ENCODE measurements at places on chromosomes 3 and 15.

DNA sequence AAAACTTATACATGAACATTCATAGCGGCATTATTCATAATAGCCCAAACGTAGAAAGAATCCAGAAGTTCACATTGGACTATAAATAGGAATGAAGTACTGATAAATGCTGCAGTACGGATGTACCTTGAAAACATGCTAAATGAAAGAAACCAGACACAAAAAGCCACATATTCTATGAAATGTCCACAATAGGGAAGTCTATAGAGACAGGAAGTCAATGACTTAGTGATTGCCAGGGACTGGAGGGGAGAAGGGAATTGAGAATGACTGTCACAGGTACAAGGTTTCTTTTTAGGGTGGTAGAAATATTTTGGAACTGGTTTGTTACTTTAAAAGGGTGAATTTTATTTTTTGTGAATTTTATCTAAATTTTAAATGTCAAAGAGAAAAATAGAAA is 71.4 kb upstream of the SKOR1 start:
- no peak overlapping the region for H3K4me3 ChIP-seq
- DNase-seq = no peak
- no peaks in the 10 kb centered on the region for H3K36me3 ChIP-seq
- H3K4me1 ChIP-seq = peaks cover 2% of the 10 kb centered on the region
- no peak overlapping the region for H3K27ac ChIP-seq

DNA sequence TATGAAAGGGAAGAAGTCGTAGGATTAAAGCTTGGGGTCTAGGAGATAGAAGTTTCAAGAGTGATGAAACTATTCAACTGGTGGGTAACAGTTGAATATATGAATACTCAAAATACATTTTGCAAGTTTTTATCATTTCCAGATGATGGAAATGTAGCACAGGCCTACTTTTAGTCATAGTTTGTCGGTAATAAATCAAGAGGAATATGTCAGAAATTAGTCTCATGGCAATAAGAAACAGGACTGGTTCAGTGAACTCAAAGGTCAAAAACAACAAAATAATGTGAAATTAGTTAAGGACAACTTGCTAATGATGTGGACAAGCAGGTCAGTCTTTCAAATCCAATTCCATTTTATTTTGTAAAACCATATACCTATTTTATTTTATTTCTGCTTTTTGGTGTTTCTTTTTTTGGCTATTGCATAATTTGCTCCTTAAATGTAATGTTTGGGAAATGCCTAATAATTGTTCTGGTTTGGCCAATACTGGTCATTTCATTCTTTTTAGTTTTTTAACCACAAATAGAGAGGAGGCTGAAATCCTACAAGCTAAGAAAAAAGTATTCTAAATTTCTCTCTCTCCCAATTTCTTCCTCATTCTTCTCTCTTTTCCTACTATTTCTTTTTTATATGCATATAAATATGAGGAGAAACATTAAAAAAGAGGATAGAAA is 195.2 kb upstream of the ARHGEF26 start:
- no peak overlapping the region for H3K27ac ChIP-seq
- no peak overlapping the region for H3K4me3 ChIP-seq
- peaks cover 4% of the 10 kb centered on the region for H3K4me1 ChIP-seq
- H3K36me3 ChIP-seq = no peaks in the 10 kb centered on the region

DNA sequence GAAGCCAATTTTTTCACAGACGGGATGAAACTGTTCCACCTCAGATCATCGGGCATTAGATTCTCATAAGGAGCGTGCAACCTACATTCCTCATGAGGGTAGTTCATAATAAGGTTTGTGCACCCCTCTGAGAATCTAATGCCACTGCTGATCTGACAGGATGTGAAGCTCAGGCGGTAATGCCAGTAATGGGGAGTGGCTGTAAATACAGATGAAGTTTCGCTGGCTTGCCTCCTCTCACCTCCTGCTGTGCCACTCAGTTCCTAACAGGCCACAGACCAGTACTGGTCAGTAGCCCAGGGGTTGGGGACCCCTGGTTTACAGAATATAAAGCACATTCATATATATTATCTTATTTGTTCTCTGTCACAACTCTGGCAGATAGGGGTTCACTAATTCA is 2.1 kb upstream of the LIMD1 start:
- no peak overlapping the region for H3K4me3 ChIP-seq
- no peaks in the 10 kb centered on the region for H3K36me3 ChIP-seq
- H3K27me3 ChIP-seq = no peaks in the 10 kb centered on the region
- peak overlapping the region; percentile 17 for H3K27ac ChIP-seq

DNA sequence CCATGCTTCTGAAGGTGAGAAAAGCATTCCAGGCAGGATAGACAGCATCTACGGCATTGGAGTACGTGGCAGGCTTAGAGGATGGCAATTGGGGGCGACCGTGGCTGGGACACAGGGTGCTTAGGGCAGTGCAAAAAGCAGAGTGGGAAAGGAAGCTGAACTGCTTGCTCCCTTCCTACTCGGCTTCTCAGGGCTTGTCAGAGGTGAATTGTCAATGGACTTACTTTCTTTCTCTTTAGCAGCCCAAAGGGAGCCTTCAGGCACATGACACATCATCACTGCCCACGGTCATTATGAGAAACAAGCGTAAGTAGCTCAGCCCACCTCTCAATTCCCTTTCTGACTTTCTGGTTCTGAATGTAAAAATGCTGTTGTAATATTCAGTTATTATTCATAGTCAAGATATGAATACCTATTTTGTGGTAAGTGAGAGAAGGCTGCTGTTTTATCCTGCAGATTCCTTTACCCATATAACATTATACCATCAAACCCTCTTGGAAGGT is 84.3 kb downstream of the KLHL25 start:
- H3K27ac ChIP-seq = no peak overlapping the region
- H3K27me3 ChIP-seq = no peaks in the 10 kb centered on the region
- no peak overlapping the region for H3K4me3 ChIP-seq
- no peak for DNase-seq
- no peaks in the 10 kb centered on the region for H3K36me3 ChIP-seq

GRCh38 chr3:37852771-37853170 is 8.9 kb upstream of the CTDSPL start:
- no peak overlapping the region for H3K4me3 ChIP-seq
- H3K27ac ChIP-seq = no peak overlapping the region
- H3K27me3 ChIP-seq = no peaks in the 10 kb centered on the region
- no peak for DNase-seq
- H3K36me3 ChIP-seq = no peaks in the 10 kb centered on the region

DNA sequence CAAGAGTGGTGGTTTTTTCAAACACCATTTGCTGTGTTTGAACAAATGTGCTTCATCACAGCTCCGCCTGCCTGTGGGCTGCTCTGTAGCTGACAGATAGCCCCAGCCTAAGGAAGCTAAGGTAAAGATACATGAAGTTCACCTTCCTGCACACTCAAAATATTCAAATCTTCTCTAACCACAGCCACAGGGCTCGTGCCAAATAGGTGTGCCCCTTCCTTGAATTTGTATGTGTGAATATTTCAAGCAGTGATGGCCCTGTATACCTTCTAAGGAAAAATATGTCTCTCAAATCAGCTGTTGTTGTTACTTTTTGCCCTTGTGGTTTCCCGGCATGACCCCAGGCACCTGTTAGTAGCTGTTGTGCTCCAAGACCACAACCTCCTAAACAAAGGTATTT is 92.8 kb downstream of the CCNL1 start:
- no peak overlapping the region for H3K4me3 ChIP-seq
- no peak overlapping the region for H3K27ac ChIP-seq
- no peaks in the 10 kb centered on the region for H3K27me3 ChIP-seq
- no peak for DNase-seq
- no peaks in the 10 kb centered on the region for H3K36me3 ChIP-seq
- peaks cover 4% of the 10 kb centered on the region for H3K4me1 ChIP-seq

- H3K4me3 ChIP-seq = no peak overlapping the region
- no peaks in the 10 kb centered on the region for H3K36me3 ChIP-seq
- no peaks in the 10 kb centered on the region for H3K27me3 ChIP-seq
- DNase-seq = no peak
Observed at GRCh38 chr3:136283627-136284026, 33.5 kb downstream of the PCCB start.

DNA sequence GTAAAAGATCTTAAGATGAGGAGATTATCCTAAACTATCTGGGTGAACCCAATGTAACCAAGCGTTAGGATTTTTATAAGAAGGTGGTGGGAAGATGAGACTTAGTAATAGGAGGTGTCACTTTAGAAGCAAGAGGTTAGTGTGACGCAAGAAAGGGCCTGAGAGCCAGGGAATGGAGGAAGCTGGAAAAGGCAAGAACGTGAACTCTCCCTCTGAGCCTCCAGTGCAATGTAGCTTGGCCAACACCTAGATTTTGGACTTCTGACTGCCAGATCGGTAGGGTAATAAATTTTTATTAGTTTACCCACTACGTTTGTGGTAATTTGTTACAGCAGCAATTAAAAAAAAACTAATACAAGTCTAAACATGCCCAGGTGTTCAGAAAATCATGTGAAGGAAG is 20.8 kb upstream of the CNTN6 start:
- DNase-seq = no peak
- H3K27me3 ChIP-seq = no peaks in the 10 kb centered on the region
- H3K4me1 ChIP-seq = no peaks in the 10 kb centered on the region

DNA sequence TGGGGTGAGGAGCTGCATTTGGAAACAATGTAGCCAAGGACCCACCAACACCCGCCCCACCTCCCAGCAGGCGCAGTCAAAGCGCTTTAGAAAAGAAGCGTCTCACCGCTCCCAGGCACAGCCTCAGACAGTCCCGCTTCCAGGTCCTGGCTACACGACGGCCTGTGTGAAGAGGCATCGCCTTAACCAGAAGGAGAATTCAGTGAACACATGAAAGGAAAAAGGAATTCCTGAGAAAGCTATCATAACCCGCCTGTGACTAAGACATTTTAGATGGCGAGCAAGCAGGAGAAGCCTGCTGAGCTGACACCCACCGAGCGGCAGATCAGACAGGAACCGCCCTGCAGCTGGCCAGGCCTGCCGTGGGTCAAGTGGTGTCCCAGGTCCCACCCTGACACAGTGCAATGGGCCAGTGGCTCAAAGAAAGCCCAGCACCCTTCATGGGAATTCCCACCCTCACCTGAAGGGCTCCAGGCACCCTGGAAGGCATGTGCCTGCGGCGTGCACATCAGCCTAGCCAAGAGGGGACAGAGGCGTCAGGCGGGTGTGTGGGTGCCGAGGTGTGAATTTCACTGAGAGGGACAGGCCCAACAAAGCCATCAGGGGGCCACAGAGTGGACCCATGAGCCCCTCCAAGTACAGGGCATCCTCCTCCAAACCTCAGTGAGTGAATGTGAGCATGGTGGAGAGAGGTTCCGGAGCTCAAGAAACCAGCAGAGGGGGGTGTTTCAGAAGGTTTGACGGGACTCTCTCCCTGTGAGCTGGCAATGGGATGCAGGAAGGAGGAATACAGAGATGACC is 144.8 kb downstream of the NSMCE3 start:
- no peak overlapping the region for H3K4me3 ChIP-seq
- H3K27ac ChIP-seq = no peak overlapping the region
- H3K27me3 ChIP-seq = no peaks in the 10 kb centered on the region
- H3K36me3 ChIP-seq = no peaks in the 10 kb centered on the region

GRCh38 chr15:43440721-43441281 is 52.2 kb downstream of the TP53BP1 start:
- peaks cover 6% of the 10 kb centered on the region for H3K4me1 ChIP-seq
- H3K27ac ChIP-seq = peak overlapping the region; percentile 26
- H3K36me3 ChIP-seq = no peaks in the 10 kb centered on the region
- no peak overlapping the region for H3K4me3 ChIP-seq

- no peaks in the 10 kb centered on the region for H3K36me3 ChIP-seq
- H3K27me3 ChIP-seq = no peaks in the 10 kb centered on the region
- H3K4me3 ChIP-seq = no peak overlapping the region
- no peak for DNase-seq
- H3K4me1 ChIP-seq = no peaks in the 10 kb centered on the region
Observed at GRCh38 chr3:73228437-73228836, 167.0 kb downstream of the EBLN2 start.

GRCh38 chr3:127775398-127776109 is 46.8 kb downstream of the MGLL start:
- peaks cover 11% of the 10 kb centered on the region for H3K4me1 ChIP-seq
- H3K27ac ChIP-seq = peak overlapping the region; percentile 14
- DNase-seq = peak; percentile 77
- no peak overlapping the region for H3K4me3 ChIP-seq
- no peaks in the 10 kb centered on the region for H3K36me3 ChIP-seq

DNA sequence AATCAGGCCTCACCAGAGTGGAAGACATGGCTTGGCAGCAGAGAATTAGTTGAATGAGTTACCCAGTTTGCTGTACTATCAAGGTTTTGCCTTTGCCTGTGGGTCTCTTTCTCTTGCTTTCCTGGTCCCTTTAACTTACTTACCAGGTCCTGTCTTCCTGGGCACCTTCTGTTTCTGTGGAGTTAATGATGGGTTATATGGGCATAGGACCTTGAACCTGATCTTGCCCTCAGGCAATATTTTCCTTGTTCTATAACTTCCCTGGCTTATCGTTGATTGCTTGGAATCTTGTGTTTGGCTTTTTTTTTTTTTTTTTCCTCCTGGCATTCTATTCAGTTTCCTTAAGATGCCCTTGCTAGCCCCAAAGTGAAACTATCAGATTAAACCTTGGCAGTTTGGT is 106.8 kb downstream of the HHLA2 start:
- H3K27ac ChIP-seq = no peak overlapping the region
- H3K36me3 ChIP-seq = no peaks in the 10 kb centered on the region
- DNase-seq = no peak
- no peaks in the 10 kb centered on the region for H3K4me1 ChIP-seq
- no peak overlapping the region for H3K4me3 ChIP-seq

DNA sequence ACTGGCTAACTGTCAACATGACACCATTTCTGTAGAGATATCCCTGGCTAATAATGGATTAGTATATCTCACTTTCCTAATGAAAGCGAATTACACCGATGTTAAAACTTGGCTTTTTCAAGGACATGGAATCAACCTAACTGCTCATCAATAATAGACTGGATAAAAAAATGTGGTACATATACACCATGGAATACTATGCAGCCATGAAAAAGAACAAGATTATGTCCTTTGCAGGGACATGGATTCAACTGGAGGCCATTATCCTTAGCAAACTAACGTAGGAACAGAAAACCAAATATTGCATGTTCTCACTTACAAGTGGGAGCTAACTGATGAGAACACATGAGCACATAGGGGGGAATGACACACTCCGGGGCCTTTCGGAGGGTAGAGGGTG is 62.6 kb downstream of the ZIC1 start:
- H3K4me1 ChIP-seq = no peaks in the 10 kb centered on the region
- H3K27ac ChIP-seq = no peak overlapping the region
- no peak for DNase-seq
- H3K36me3 ChIP-seq = no peaks in the 10 kb centered on the region
- no peak overlapping the region for H3K4me3 ChIP-seq
- no peaks in the 10 kb centered on the region for H3K27me3 ChIP-seq

DNA sequence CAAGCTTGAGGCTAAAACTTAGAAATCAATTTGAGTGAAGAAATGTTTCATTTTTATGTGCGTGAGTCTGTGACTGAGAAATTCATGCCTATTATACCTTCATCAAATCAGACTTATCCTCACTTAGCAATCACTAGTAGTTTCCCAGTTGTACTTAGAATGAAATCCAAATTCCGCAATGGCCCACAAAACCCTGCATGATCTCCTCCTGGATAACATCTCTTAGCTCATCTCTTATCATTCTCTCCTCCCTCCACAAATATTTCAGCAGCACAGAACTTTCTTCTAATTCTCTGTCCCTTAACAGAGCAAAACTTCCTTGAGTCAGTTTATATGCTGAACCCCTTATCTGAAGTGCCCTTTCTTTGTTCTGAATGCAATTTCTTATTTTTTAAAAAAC is 198.8 kb upstream of the TGFBR2 start:
- H3K4me1 ChIP-seq = no peaks in the 10 kb centered on the region
- peaks cover 5% of the 10 kb centered on the region for H3K36me3 ChIP-seq
- no peak overlapping the region for H3K4me3 ChIP-seq
- DNase-seq = no peak
- H3K27ac ChIP-seq = no peak overlapping the region

- H3K4me1 ChIP-seq = no peaks in the 10 kb centered on the region
- DNase-seq = no peak
- no peaks in the 10 kb centered on the region for H3K36me3 ChIP-seq
- H3K27ac ChIP-seq = no peak overlapping the region
Observed at GRCh38 chr3:8643693-8644365, 769 bp downstream of the SSUH2 start.

All from testis (tissue), 5 donors.